T-helper 1 cell (primary cell): ENCODE measurements at places on chromosomes 2 and 18.
A peak's percentile ranks its signal among the peaks of the same experiment; 100 is the strongest.

GRCh38 chr18:75656035-75656434 lies 228.5 kb upstream of the SMIM21 start:
- no peak for DNase-seq

- DNase-seq = no peak
Measured at GRCh38 chr2:52697690-52698089, 1069.9 kb upstream of the CHAC2 start.

DNA sequence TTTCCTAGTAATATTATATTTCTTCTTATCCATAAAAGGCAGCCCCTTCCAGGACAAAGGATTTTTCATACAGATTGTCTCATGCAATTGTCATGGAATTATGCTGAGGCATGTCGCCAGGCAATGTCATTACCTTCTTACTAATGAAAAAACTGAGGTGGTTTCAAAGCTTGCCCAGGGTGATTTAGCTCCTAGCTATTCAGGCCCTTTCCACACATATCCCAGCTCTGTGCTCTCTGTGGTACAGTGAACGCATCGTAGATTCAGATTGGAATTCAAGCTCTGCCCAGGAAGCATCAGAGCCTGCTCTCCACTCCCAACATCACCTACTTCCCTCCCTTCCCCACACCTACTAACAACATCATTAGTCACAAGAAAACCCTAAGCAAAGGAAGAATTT lies 60.1 kb downstream of the ATP8B1 start:
- DNase-seq = no peak

- DNase-seq = no peak
Measured at GRCh38 chr2:9971105-9971818, 19.8 kb downstream of the GRHL1 start.

- DNase-seq = no peak
Measured at GRCh38 chr2:98538280-98539041, 69.9 kb downstream of the COA5 start.

DNA sequence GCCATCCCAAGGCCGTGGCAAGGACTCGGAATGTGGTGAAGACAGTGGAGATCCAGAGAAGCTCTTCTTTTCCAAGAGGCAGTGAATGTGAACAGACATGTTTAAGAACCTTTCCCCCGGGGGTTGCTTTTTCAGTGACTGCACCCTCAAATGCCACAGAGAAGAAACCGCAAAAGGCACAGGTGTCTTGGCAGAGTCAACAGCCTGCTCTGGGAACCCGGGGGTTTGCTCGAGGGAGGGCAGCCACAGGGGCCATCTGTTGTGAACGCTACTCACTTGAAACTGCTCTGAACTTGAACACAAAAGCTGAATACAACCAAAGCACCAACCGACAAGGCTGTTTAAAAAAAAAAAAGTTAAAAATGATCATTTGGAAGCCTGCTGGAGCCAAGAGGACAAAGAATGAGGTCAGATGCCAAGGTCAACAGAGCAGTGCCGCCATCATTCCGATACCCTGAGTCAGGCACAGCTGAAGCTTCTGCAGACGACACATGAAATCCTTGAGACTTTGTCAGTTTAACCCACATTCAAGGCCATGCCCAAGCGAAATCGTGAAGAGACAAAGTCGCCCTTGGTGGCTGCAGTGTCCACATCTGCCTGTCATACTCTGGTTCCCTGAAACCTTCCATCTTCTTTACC lies 47.4 kb downstream of the PSMG2 start:
- no peak for DNase-seq

DNA sequence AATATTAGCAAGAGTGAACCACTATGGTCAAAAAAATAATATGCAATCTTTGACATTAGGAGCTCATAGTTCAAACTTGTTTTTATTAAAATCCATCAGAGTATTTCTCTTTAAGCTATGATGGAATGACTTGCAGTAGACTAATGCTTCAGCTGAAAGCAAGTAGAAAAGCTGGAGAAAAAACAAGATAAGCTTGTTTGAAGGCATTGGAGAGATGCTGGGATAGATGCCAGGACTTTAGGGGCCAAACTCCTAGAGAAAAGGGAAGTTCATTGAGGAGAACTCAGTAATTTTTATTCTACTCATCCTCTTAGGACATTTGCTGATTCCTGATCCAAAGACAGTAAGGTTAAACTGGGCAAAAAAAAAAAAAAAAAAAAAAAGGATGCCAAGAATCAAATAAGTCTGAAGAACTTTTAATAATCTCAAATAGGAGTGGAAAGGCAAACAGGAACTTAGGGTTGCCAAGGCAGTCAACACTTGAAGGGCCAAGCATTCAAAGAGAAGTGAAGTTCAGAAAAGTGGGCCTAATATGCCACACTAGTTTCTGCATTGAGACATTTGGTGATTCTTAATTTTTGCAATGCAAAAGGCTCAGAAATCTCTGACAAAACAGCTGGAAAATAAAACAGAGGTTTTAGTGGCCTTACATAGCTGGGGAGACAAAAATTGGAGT lies 19.7 kb upstream of the AFF3 start:
- DNase-seq = no peak

- no peak for DNase-seq
Measured at GRCh38 chr18:3179430-3180089, 40.2 kb downstream of the MYOM1 start.

- no peak for DNase-seq
Measured at GRCh38 chr2:191343796-191344338, 98.7 kb downstream of the MYO1B start.

DNA sequence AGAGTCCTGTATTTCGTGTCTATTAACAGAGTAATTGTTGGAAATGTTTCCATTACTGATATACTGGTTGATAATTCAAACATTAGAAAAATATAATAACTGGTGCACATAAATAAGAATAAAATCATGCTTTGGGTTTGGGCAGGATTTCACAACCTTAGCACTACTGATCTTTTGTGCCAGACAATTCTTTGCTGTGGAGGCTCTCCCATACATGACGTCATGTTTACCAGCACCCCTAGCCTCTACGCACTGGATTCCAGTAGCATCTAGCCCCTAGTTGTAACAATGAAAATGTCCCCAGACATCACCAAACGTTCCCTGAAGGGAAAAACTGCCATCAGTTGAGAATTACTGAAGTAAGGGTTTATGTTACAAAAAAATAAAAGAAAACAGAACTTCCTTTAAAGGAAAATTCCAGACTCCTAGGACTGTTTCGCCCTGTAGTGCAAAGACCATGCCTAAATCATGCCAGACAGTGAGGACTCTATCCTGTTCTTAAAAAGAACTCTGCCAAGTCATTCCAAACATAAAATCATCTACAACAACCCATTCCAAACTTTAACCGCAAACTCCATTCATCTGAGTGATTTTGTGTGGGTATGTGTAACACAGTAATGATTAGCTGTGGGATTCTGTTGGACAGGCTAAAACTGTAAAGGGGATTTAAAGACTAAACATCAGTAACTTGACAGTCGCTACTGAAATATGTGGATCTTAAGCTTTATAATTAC lies 313.4 kb upstream of the CCDC68 start:
- DNase-seq = no peak

GRCh38 chr2:75076088-75076487 lies 117.6 kb downstream of the POLE4 start:
- no peak for DNase-seq

GRCh38 chr2:74498500-74499266 lies 720 bp downstream of the LBX2 start:
- DNase-seq = no peak

GRCh38 chr2:121649149-121649595 lies at the start of gene CLASP1:
CLASP1 (minus strand) TSS chr2:121649462; CDS start chr2:121605895, 43,567 bp downstream.
- DNase-seq = no peak

GRCh38 chr2:228253752-228254151 lies 72.3 kb upstream of the SPHKAP start:
- no peak for DNase-seq

GRCh38 chr2:46142546-46143428 lies 154.4 kb upstream of the EPAS1 start:
- DNase-seq = no peak

DNA sequence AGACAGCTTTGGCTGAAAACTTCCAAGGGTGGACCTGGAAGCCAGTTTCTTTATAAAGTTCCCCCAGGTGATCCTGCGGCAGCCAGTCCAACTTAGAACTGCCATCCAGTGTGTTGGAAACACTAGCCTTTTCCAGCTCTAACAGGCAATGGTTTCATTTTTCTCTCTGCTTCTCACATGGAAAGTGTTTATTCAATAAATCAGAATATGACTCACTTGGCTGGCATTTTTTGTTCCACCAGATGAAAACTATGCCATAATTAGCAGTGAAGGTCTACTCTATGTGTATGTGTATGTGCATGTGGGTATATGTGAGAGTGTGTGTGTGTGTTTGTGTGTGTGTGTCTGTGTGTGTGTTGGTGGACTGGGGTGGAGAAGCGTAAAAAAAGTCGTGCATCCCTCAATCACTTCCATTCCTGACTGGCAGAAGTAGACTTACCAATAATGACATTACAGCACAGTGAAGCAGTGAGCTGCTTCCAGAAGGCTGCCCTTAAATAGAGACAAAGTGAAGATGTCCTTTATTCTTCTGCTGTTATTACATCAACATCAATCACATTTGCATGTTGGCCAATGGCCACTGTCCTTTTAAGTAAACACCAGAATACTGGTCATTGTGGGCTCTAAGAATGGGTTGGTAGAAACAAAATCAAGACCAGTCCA lies 90.9 kb upstream of the SETBP1 start:
- DNase-seq = no peak

GRCh38 chr2:126315828-126316227 lies 340.1 kb upstream of the GYPC start:
- no peak for DNase-seq

- no peak for DNase-seq
Measured at GRCh38 chr2:12296915-12297314, 419.8 kb upstream of the TRIB2 start.

DNA sequence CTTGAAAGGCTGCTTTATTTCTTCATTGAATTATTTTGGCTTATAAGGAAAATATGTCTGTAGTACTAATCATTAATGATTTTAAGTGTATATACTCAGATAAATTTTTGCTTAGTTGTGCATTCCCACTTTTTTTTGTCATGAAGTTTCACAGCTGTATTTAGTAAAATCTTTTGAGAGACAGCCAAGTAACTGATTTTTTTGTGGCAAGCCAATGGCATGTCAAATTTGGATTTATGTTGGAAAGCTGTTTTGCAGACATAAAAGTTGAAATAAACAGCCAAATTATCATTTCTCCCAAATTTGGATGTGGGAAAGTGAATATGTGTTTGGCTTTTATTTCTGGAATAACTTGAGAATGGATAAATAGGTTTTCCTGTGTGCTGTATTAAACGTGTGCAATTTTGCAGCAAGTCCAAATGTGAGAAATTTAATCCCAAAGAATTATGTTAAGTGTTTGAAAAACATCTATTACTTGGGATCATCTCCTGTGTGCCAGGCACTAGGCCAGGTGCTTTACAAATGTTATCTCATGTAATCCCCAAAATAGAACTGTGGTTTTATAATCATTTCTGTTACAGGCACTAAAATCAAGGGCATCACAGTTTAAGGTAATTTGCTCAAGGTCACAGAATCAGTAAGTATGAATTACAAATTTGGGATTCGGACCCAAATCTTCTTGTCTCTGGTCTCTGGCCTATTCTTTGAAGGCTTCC lies 160.4 kb downstream of the PTPRM start:
- no peak for DNase-seq

GRCh38 chr18:21678859-21679258 lies 25.7 kb downstream of the ABHD3 start:
- DNase-seq = no peak

DNA sequence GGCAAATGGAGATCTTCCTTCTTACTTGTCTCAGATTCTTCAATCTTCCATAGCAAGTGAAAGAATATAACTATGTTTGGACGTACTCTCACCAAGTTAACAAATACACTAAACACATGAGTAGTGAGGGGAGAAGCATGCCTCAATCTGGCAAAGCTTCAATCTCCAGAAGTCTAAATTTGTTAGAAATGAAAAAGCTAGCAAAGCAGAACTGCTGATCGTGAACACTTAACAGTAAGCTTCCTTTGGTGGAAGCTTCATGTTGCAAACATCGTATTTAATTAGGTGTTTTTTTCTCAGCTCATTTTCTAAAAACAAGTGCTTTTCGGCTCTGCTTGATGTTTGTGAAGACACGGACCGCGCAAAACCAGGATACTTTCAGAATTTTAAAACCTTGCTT lies 12.7 kb upstream of the SCN1A start:
- DNase-seq = no peak

DNA sequence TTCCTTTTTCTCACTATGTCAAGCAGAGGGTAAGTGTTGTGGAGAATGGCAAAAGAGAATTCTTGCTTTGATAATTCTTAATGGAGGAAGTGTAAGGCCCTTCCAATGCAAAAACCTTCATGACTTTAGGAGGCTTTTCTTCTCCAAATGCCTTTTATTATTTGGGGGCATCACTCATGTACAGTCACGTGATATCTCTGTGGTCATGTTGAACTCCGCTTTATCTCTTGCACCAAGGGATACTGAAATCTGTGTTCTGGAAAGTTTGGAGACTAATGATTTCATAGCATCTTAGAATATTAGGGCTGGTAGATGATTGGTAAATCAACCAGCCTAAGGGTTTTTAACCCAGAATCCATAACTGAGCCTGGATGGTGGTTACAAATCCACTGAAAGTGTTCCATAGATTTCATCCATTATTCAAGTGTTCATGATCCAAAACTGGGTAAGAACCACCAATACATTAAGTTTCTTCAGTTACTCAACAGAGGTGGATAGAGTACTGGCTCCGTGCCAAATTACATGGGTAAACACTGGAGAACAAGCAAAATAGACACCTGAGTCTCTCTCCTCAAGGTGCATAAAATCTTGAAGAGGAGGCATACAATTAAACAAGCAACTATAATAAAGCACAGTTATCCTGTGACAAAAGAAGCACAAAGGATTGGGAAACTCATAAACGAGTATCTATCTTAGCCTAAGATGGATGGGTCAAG lies 169.6 kb upstream of the EPHA4 start:
- DNase-seq = no peak

- peak; percentile 17 for DNase-seq
Measured at GRCh38 chr2:74441690-74442482, at the start of gene RTKN. RTKN (minus strand) TSS chr2:74441937; CDS start chr2:74441816, 121 bp downstream.

- no peak for DNase-seq
Measured at GRCh38 chr2:39017334-39017733, 103.5 kb downstream of the SOS1 start.

GRCh38 chr2:2516386-2516785 lies 185.3 kb upstream of the MYT1L start:
- DNase-seq = no peak

DNA sequence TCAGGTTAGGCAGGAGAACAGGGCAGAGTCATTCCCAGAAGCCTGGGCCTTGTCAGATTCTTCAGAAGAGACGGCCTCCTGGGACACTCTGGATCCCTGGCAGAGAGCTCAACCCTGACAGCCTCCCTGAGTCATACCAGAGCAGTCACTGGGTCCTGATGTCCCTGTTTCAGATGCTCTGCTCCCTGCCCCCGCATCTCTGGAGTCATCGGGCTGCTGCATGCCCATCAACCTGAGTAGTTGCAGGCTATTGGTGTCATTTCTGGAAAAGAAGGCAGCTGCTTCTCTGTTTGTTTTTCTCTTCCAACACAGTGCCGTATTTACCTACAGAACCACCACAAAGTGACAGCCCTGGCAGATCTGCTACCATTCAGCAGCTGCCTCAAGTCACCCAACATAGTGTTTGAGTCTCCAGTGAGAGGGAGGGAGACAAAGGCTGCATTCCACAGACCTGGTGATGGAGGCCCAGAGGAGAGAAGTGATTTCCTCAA lies 145.1 kb downstream of the B3GNT2 start:
- no peak for DNase-seq
